ENCODE measurements at places on chromosomes 7 and 10. TPM values are rescaled to one million over a fixed set of nuclear protein-coding genes. Genes with fewer than 3 reads are reported as not detected.
A peak's percentile ranks its signal among the peaks of the same experiment; 100 is the strongest.

GRCh38 chr7:68629-69028 is 123.7 kb upstream of the FAM20C start:
- no peak overlapping the region for H3K27ac ChIP-seq
- H3K4me3 ChIP-seq: no peak overlapping the region
- DNase-seq: no peak
- no peaks in the 10 kb centered on the region for H3K27me3 ChIP-seq
- H3K36me3 ChIP-seq: no peaks in the 10 kb centered on the region

DNA sequence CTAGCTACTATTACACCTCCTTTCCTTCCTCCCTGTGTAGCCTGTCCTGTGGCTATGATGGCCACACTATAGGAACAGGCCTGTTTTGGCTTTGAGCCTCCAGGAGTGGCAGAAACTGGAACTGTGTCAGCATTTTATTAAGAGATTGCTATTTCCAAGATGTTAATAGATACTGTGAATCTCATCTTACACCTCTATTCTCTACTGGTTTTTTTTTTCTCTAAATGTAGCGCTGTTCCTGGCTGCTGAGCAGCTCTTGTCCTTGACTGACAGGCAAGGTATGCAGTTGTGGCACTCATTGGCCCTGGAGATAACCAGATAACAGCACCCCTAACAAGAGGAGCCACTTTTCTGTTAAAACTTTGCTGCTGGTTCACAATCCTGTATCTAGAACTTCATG is 119.5 kb downstream of the EXOC4 start:
- H3K36me3 ChIP-seq: peaks cover 22% of the 10 kb centered on the region
- no peak for DNase-seq
- peaks cover 3% of the 10 kb centered on the region for H3K4me1 ChIP-seq
- no peak overlapping the region for H3K4me3 ChIP-seq

DNA sequence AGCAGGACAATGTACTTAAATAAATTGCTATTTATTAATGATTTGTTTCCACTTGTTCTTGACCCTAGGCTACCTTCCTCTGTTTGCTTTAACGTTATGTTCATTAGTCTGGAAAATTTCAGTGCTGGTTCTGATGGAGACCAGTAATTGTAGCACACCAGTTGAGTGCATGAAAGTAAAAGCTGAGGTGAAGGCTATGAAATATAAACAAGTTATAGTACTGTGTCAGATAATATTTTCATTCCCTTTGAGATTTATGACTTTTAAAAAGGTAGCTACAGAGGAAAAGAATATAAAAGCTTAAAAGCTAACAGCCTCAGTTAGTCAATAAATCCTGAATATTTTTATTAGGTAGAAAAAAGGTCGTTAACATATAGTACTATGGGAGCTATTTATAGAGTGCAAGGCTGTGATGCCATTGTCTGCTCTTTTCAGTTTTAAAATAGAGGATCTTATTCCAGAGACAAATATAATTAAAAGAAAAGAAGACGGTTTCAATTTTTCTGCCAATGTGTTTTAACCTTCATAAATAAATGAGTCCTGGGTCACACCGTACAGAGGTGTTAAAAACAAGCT is 351.8 kb upstream of the ETV1 start:
- no peaks in the 10 kb centered on the region for H3K36me3 ChIP-seq
- H3K27ac ChIP-seq: no peak overlapping the region
- H3K27me3 ChIP-seq: no peaks in the 10 kb centered on the region
- no peak overlapping the region for H3K4me3 ChIP-seq

DNA sequence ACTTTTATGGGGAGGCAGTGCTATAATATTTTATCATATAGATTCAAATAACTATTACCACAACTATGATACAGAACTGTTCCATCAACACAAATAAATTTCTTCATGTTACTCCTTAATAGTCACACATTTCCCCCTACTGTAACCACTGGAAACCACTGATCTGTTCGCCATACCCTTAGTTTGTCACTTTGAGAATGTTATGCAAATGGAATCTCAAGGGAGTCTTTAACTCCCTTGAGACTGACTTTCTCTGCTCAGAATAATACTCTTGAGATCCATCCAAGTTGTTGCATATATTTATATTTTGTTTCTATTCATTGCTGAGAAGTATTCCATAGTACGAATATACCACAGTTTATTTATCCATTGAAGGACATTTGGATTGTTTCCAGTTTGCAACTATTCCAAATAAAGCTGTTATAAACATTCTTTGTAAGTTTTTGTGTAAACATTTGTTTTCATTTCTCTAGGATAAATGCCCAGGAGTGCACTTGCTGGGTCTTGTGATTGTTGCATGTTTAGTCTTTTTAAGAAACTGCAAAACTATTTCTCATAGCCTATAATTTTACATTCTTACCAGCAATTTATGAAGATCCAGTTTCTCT is 19.7 kb upstream of the PON2 start:
- H3K36me3 ChIP-seq: no peaks in the 10 kb centered on the region
- no peak for DNase-seq
- peaks cover 3% of the 10 kb centered on the region for H3K27me3 ChIP-seq
- H3K27ac ChIP-seq: no peak overlapping the region
- H3K4me3 ChIP-seq: no peak overlapping the region

GNG11 gene
- total RNA-seq: not detected

GRCh38 chr10:113957013-113957412 is 86.7 kb upstream of the ADRB1 start:
- no peak overlapping the region for H3K27ac ChIP-seq
- H3K27me3 ChIP-seq: peaks cover 2% of the 10 kb centered on the region
- no peak for DNase-seq
- peaks cover 42% of the 10 kb centered on the region for H3K4me1 ChIP-seq
- no peak overlapping the region for H3K4me3 ChIP-seq
- H3K36me3 ChIP-seq: peaks cover 2% of the 10 kb centered on the region

GRCh38 chr10:76133597-76134255 is 702.3 kb downstream of the LRMDA start:
- no peaks in the 10 kb centered on the region for H3K4me1 ChIP-seq
- H3K27ac ChIP-seq: no peak overlapping the region
- H3K27me3 ChIP-seq: no peaks in the 10 kb centered on the region
- no peak for DNase-seq
- no peaks in the 10 kb centered on the region for H3K36me3 ChIP-seq

DNA sequence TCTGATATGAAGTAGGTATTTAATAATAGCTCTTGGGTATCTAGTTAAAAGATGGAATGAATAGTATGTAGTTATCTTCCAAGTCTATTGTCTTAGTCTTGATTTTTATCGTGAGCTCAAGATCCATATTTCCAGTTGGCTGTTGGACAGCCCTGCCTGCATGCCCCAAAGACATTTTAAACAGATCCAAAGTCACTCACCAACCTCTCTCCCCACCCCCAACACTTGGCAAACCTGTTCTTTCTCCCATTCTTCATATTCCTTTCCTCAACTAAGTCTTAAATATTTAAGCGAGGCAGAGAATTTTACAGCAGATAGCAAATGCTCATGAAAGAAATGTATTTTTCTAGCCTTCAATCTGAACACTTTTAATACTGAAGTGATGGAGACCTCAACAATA is 80.7 kb upstream of the PALS2 start:
- no peak for DNase-seq
- no peak overlapping the region for H3K4me3 ChIP-seq
- no peaks in the 10 kb centered on the region for H3K36me3 ChIP-seq
- no peaks in the 10 kb centered on the region for H3K4me1 ChIP-seq

TACR2 gene
- not detected for total RNA-seq

GRCh38 chr7:2065528-2065927 is 167.2 kb downstream of the MAD1L1 start:
- no peak overlapping the region for H3K4me3 ChIP-seq
- H3K27me3 ChIP-seq: no peaks in the 10 kb centered on the region

GRCh38 chr10:17062955-17063484 is 66.6 kb downstream of the CUBN start:
- H3K4me3 ChIP-seq: no peak overlapping the region
- no peak for DNase-seq
- peak overlapping the region; percentile 17 for H3K27ac ChIP-seq
- no peaks in the 10 kb centered on the region for H3K27me3 ChIP-seq
- peaks cover 49% of the 10 kb centered on the region for H3K4me1 ChIP-seq

GCK gene
- 1.3 TPM for total RNA-seq

GRCh38 chr7:3552499-3552898 is 251.4 kb downstream of the SDK1 start:
- no peak for DNase-seq
- H3K36me3 ChIP-seq: no peaks in the 10 kb centered on the region
- H3K27me3 ChIP-seq: no peaks in the 10 kb centered on the region
- no peaks in the 10 kb centered on the region for H3K4me1 ChIP-seq

DNA sequence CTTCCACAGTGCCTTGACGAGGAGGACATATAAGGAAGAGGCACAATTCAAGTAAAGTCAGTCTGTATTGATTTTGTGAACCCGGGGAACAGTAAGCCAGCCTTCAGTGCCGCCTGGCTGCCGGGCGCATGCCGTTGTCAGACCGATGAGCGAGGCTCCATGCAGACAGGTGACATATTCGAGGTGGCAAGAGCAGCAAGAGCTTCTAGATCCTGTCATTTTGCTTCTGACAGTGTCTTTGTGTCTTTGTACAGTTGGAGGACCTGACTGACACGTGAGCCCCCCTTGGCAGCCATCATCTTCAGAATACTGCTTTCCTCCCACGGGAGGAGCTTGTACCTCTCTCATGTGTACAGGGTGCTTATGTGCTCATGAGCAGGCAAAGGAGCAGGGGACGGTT is 387.5 kb upstream of the GALNT17 start:
- H3K36me3 ChIP-seq: no peaks in the 10 kb centered on the region
- no peak overlapping the region for H3K4me3 ChIP-seq
- no peaks in the 10 kb centered on the region for H3K4me1 ChIP-seq
- no peaks in the 10 kb centered on the region for H3K27me3 ChIP-seq

ZNF804B gene
- not detected for total RNA-seq

THSD7A gene
- total RNA-seq: not detected

ANKRD30A gene
- not detected for total RNA-seq

DNA sequence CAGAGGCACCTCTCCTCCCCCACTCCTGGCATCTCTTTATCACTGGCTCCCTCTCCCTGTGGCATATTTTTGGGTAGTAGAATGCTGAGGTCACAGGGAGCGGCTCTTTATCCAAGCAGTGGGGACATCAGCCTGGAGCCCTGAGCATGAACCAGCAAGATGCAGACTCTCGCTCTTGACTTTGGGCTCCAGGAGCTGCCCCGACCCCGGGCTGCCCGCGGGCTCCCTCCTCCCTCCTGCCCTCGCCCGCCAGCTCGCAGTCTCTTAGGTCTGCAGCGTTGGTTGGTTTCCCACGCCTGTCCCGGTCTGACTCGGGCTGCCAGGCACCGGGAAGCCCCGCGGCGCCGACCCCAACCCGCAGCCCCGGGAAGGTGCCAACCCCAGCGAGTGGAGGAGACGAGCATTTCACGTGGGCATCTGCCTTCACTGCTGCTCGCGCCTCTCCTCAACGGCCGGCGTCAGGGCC is 1.3 kb downstream of the INSYN2A start:
- DNase-seq: no peak
- no peaks in the 10 kb centered on the region for H3K36me3 ChIP-seq
- H3K4me3 ChIP-seq: no peak overlapping the region
- peaks cover 2% of the 10 kb centered on the region for H3K4me1 ChIP-seq
- no peak overlapping the region for H3K27ac ChIP-seq

AGR2 gene
- total RNA-seq: not detected

Data from activated CD4-positive, alpha-beta T cell treated with anti-CD3 and anti-CD28 coated beads for 36 hours (primary cell).